ENCODE measurements at places on chromosomes 3 and 15.

GRCh38 chr3:197960694-197961581 is 921 bp downstream of the LMLN start:
- no peak for DNase-seq

DNA sequence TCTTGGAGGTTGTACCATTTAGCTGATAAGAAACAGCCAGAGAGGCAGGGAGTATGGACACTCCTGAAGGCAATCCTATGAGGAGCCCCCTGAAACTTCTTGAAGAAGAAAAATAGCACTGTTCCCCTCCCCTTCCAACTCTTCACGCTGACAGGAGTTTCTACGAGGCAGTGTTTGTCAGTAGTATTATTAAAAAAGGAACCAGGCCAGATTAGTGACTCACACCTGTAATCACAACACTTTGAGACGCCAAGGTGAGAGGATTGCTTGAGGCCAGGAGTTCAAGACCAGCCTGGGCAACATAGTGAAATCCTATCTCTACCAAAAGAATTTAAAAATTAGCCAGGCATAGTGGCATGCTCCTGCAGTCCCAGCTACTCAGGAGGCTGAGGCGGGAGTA is 38.7 kb downstream of the WWTR1 start:
- DNase-seq, result no peak

- DNase-seq, result no peak
Observed at GRCh38 chr15:57012556-57012955, 94.1 kb downstream of the TCF12 start.

DNA sequence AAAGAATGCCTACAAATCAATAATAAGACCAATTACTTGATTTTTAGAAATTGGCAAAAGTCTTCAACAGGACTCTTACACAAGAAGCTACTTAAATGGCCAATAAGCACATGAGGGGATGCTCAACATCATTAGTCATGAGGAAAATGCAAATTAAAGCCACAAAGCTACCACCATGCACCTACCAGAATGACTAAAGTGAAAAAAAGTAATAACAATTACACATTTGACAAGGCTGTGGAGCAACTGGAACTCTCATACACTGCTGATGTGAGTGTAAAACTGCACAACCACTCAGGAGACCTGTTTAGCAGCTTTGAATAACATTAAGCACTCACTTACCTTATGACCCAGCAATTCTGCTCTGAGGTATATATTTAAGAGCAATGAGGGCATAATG is 68.4 kb downstream of the PPCDC start:
- no peak for DNase-seq

- no peak for DNase-seq
Observed at GRCh38 chr15:64739156-64739555, 36.2 kb downstream of the RBPMS2 start.

- no peak for DNase-seq
Observed at GRCh38 chr3:152151216-152151876, 117.4 kb upstream of the MBNL1 start.

DNA sequence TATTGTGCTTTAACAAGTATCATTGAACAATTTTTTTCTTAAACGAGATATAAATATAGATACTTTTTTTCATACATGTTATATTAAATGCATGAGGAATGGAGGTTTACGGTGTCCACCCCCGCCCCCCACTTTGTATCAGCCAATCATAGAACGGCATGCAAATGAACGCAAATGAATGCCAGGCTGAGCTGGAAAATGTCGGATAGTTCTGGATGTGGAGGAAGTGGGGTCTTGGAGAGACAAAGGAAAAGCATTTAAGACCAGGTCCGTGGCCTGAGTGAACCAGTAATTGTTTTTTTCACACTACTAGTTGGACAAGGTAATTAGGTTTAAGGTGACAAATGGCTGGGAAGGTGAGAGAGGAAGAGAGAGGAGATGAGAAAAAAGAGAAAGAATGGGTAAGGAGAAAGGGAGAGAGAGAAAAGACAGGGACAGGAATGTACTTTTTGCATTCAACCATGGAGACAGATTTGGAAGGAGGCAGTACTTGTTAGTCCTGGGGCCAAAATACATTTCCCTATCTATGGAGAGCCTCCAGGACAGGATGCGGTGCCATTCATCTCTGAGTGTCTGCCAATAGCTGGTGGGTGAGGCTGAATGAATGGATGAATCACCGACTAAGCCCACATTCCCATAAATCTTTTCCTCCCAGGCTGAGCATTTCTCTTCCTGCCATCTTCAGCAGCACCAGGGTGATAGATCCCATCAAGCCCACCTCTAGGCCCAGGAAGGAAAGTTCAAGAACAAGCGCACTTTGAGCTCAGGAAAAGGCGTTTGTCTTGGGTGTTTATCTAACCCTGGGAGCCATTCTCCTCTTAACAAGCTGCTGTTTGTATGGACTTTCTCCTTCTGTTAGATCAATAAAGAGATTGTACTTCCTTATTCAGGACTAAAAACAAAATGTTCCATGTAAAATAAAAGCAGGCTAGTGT is 1.4 kb upstream of the RAD18 start:
- peak; percentile 68 for DNase-seq

DNA sequence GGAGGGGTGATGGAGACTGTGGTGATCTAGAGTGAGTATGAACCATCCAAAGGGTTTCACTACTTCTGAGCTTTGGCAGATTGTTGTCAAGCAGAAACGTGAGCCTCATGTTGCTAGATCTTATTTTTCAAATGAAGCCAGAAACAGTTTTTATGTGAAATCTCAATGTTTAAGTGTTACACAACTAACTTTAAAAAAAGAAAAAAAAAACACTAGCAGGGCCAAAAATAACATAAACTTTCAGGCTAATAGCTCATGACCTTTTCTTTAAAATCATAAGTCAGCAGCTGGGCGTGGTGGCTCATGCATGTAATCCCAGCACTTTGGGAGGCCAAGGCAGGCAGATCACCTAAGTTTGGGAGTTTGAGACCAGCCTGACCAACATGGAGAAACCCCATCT is 2.1 kb upstream of the HTR3D start:
- DNase-seq, result no peak

GRCh38 chr15:29204369-29204755 is 65.3 kb downstream of the NSMCE3 start:
- DNase-seq, result no peak

All from COLO829 (cell line).